ENCODE measurements at places on chromosomes 2 and 18.

GRCh38 chr2:113827426-113827825 is 62.5 kb upstream of the ACTR3 start:
- H3K4me3 ChIP-seq = no peak overlapping the region
- no peaks in the 10 kb centered on the region for H3K36me3 ChIP-seq
- DNase-seq = no peak
- no peaks in the 10 kb centered on the region for H3K27me3 ChIP-seq
- H3K27ac ChIP-seq = no peak overlapping the region

GRCh38 chr2:98478907-98479306 is 34.2 kb downstream of the INPP4A start:
- no peaks in the 10 kb centered on the region for H3K27me3 ChIP-seq
- H3K27ac ChIP-seq = peak overlapping the region; percentile 70
- H3K4me1 ChIP-seq = peaks cover 92% of the 10 kb centered on the region
- H3K4me3 ChIP-seq = no peak overlapping the region

DNA sequence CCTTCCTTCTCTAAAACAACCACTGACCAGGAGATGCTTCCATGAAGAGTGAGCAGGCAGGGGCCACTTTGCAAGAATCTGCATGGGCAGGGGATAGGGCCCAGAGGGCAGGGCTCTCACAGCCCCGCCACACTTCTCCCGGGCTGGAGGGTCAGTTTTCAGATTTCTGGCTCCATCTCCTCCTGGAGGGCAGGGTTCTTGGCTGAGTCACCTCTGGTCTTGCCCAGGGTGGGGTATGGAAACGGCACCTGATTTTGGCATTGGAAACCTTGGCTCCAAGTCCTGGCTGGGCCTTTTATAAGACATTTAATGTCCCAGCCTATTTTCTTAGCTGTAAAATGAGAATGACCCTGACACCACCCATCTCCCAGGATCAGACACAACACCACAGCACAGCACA is 27.6 kb upstream of the ASPRV1 start:
- H3K36me3 ChIP-seq = peaks cover 5% of the 10 kb centered on the region
- no peaks in the 10 kb centered on the region for H3K4me1 ChIP-seq
- H3K27ac ChIP-seq = no peak overlapping the region

DNA sequence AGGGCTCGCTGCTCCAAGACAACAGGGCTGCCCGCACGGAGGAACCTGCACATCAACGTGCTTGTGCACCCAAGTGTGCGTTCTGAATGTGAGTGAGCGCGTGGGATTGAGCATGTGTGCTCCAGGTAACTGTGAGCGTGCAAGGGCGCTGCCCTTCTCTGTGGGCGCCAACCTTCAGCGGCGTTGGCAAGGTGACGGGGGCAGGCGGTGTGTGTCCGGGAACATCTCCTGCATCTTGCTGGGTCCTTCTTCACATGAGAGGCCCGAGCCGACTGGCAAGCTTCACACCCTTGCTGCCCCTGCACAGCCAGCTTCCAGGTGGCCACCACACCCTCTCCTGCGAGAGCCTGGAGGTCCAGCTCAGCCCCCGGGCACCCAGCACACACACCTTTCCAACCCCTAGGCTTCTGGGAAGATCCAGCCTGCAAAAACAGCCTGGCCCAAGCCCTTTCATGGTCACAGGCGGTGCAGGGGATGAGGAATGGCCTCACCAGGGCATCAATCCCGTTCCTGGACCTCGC is 220.9 kb downstream of the HDAC4 start:
- H3K4me3 ChIP-seq = no peak overlapping the region
- H3K36me3 ChIP-seq = peaks cover 53% of the 10 kb centered on the region
- no peak overlapping the region for H3K27ac ChIP-seq
- H3K4me1 ChIP-seq = no peaks in the 10 kb centered on the region

- peak overlapping the region; percentile 74 for H3K4me3 ChIP-seq
- H3K4me1 ChIP-seq = peaks cover 35% of the 10 kb centered on the region
- peaks cover 5% of the 10 kb centered on the region for H3K36me3 ChIP-seq
- H3K27ac ChIP-seq = peak overlapping the region; percentile 72
Measured at GRCh38 chr2:96815326-96816126, 542 bp upstream of the CNNM3 start.

DNA sequence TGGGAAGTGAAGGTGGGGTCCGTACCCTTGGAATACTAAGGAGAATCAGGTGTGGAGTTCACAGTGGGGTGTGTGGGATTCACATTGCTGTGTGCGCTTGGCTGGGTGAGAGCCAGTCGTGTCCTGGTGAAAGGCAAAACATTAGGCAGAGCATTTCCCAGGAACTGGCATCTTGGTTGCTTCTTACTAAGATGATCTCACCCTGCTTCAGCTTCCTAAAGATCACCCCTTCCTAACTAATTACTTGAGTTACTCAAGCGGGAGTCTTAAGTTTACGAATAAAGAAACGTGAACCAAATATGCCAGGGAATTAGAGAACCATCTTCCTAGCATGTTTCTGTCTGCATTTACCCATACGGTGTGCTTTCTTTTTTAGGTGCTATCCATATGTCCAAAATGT is 122.9 kb downstream of the NCK2 start:
- no peak overlapping the region for H3K4me3 ChIP-seq
- peaks cover 14% of the 10 kb centered on the region for H3K36me3 ChIP-seq
- H3K27ac ChIP-seq = no peak overlapping the region
- H3K27me3 ChIP-seq = no peaks in the 10 kb centered on the region
- peaks cover 54% of the 10 kb centered on the region for H3K4me1 ChIP-seq
- DNase-seq = no peak

GRCh38 chr2:58671675-58672074 is 430.6 kb upstream of the FANCL start:
- H3K27ac ChIP-seq = no peak overlapping the region
- H3K4me1 ChIP-seq = no peaks in the 10 kb centered on the region
- no peaks in the 10 kb centered on the region for H3K36me3 ChIP-seq
- H3K27me3 ChIP-seq = no peaks in the 10 kb centered on the region

DNA sequence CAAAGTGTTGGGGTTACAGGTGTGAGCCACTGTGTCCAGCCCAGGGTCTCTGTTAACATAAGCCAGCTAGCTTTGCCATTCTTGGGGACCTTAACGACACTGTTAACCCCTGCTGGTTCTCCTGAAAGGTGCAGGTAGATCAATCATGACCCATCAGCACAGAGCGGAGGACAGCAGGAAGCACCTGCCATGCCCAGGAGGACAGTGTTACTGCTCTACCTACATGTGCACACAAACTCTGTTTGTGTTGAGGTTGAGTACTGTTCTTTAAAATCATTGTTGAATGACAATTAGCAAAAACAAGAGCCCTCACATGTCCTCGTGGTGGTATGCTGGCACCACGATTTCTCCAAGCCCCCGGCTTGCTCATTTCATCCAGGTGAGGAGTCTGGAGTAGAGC is 120.9 kb downstream of the FAM210A start:
- DNase-seq = no peak
- no peaks in the 10 kb centered on the region for H3K4me1 ChIP-seq
- H3K27ac ChIP-seq = no peak overlapping the region
- no peaks in the 10 kb centered on the region for H3K27me3 ChIP-seq
- H3K4me3 ChIP-seq = no peak overlapping the region
- no peaks in the 10 kb centered on the region for H3K36me3 ChIP-seq

- no peak overlapping the region for H3K4me3 ChIP-seq
- DNase-seq = no peak
- no peaks in the 10 kb centered on the region for H3K27me3 ChIP-seq
- H3K4me1 ChIP-seq = no peaks in the 10 kb centered on the region
- H3K27ac ChIP-seq = no peak overlapping the region
Measured at GRCh38 chr2:190553254-190553653, 18.7 kb upstream of the NEMP2 start.

GRCh38 chr2:39550701-39551285 is 113.7 kb upstream of the MAP4K3 start:
- H3K4me3 ChIP-seq = no peak overlapping the region
- no peaks in the 10 kb centered on the region for H3K36me3 ChIP-seq
- no peak for DNase-seq
- no peaks in the 10 kb centered on the region for H3K4me1 ChIP-seq
- no peak overlapping the region for H3K27ac ChIP-seq

GRCh38 chr2:7672027-7672684 is 754.9 kb downstream of the RNF144A start:
- peak; percentile 13 for DNase-seq
- H3K27me3 ChIP-seq = no peaks in the 10 kb centered on the region
- no peaks in the 10 kb centered on the region for H3K36me3 ChIP-seq
- H3K27ac ChIP-seq = no peak overlapping the region

- H3K36me3 ChIP-seq = no peaks in the 10 kb centered on the region
Measured at GRCh38 chr2:156505696-156506095, 69.5 kb downstream of the GPD2 start.

DNA sequence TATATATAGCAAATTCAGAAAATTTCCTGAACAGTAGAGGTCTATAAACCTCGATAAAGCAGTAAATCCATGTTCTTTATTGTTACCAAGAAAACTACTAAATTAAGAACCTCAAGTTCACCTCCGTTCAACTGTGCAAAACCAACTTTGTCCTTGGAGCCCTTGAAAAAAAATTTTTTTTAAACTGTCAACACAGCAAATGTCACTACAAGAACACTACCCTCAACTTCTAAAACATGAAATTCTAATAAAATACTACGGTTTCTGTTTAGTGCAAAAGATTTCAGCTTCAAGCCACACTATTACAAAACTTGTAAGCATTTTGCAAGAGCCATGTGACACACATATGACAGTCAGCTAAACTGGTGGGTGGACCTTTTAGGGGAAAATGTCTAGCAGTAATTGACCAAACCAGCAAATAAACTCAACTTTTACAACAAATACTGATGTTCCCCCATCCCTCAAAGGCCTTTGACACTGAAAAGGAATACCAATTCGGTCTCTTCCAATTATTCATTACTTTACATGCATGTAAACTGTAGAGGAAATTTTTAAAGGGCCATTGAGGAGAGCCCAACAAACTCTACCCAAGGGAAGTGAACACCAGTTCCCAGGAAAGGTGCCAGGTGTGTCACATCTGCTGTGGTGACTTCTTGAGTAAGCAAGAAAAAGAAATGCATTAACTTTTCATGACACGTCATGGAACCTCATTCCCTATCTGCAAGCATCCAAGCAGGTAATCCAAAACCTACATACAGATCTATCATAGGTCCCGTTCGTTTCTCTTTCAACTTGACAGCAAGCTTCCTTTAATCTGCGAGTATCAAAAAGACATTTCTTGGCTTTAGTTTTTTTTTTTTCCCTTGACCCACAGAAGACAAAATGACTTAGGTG is 1.4 kb downstream of the RAB1A start:
- H3K36me3 ChIP-seq = no peaks in the 10 kb centered on the region
- DNase-seq = no peak
- H3K4me3 ChIP-seq = peak overlapping the region; percentile 100
- peaks cover 23% of the 10 kb centered on the region for H3K4me1 ChIP-seq

GRCh38 chr2:224951723-224952481 is 90.4 kb downstream of the DOCK10 start:
- H3K27ac ChIP-seq = no peak overlapping the region
- H3K4me3 ChIP-seq = no peak overlapping the region
- no peaks in the 10 kb centered on the region for H3K27me3 ChIP-seq
- H3K36me3 ChIP-seq = peaks cover 5% of the 10 kb centered on the region
- peaks cover 37% of the 10 kb centered on the region for H3K4me1 ChIP-seq
- DNase-seq = no peak

DNA sequence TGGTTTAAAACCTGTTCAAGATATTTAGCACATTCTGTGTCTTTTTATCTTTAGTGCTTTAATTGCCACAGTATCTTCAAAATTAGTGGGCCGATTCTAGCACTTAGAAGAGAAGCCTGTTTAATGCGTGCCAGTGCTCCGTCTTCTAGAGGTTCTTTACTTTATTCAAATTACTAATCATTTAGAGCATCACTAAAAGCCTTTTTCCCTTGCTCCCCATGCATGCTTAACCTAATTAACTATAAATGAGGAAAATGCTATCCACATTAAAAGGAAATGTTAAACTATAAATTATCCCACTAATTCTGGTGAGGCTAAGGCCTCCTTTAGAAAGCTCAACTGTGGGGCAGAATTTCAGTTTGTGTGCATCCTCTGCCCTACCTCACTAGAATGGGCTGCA is 31.5 kb upstream of the INSIG2 start:
- no peak for DNase-seq
- no peak overlapping the region for H3K27ac ChIP-seq
- H3K4me1 ChIP-seq = no peaks in the 10 kb centered on the region
- H3K4me3 ChIP-seq = no peak overlapping the region
- H3K27me3 ChIP-seq = no peaks in the 10 kb centered on the region
- H3K36me3 ChIP-seq = no peaks in the 10 kb centered on the region

GRCh38 chr2:28702415-28702861 is 49.2 kb upstream of the PPP1CB start:
- H3K36me3 ChIP-seq = no peaks in the 10 kb centered on the region
- no peak for DNase-seq
- no peaks in the 10 kb centered on the region for H3K27me3 ChIP-seq
- H3K27ac ChIP-seq = no peak overlapping the region
- no peak overlapping the region for H3K4me3 ChIP-seq

DNA sequence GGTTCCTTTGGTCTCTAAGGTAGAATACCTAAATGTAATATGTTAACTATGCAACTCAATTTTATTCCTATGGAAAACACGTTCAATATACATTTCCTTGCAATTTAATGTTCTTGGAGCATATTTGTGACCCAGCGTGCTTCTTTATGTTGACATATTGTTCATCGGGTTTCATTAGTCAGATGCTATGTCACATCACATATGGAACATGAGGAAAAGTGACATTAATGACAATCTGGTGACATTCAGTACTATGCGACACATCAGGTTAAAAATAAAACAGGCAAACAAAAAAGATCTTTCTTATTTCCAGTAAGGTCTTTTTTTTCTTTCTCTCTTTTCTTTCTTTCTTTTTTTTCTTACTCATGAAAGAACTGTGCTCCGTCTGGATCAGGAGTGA is 135.6 kb upstream of the SMIM21 start:
- H3K4me3 ChIP-seq = no peak overlapping the region
- H3K36me3 ChIP-seq = no peaks in the 10 kb centered on the region
- no peak for DNase-seq
- H3K27ac ChIP-seq = no peak overlapping the region
- no peaks in the 10 kb centered on the region for H3K27me3 ChIP-seq
- no peaks in the 10 kb centered on the region for H3K4me1 ChIP-seq

GRCh38 chr2:231392431-231393148 is 2.9 kb upstream of the B3GNT7 start:
- DNase-seq = no peak
- no peak overlapping the region for H3K27ac ChIP-seq
- H3K27me3 ChIP-seq = peaks cover 12% of the 10 kb centered on the region
- no peak overlapping the region for H3K4me3 ChIP-seq

DNA sequence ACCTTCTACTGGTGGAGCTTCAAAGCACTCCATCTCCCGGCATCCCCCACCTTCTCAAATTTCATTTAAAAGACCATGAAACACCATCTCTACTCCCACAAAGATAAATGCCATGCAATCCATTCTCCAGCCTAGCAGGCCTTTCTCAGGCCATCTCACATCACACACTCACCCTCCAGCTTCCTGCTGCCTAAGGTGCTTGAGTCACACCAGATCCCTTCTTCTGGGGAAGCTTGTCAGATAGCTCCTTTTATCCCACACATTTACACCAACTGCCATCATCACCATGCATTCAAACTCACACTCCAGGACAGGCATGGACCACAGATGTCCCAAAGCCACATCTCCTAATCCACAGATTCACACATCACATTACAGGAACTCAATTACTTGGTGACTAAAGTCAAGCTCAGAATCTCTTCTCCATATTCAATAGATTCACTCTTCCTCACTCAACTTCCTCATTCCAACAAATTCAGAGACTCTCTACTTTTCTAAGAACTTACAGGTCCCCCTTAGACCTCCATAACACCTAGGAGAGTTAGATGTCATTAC is 292.5 kb downstream of the TNS1 start:
- H3K27me3 ChIP-seq = no peaks in the 10 kb centered on the region
- H3K4me3 ChIP-seq = no peak overlapping the region
- H3K36me3 ChIP-seq = no peaks in the 10 kb centered on the region
- H3K27ac ChIP-seq = no peak overlapping the region

- no peak overlapping the region for H3K27ac ChIP-seq
- no peak overlapping the region for H3K4me3 ChIP-seq
- H3K27me3 ChIP-seq = no peaks in the 10 kb centered on the region
- H3K36me3 ChIP-seq = no peaks in the 10 kb centered on the region
- no peaks in the 10 kb centered on the region for H3K4me1 ChIP-seq
- DNase-seq = no peak
Measured at GRCh38 chr2:150700666-150701580, 213.5 kb upstream of the RND3 start.

Measured in effector memory CD4-positive, alpha-beta T cell (primary cell).